ENCODE measurements at places on chromosomes 6 and 20. TPM values are rescaled to one million over a fixed set of nuclear protein-coding genes. Genes with fewer than 3 reads are reported as not detected.

Gene HLA-DRB1
- total RNA-seq: 4.2 TPM

Gene LAMA5
- 1.5 TPM for total RNA-seq

Gene SCGN
- total RNA-seq: not detected

Gene CABLES2
- 3.6 TPM for total RNA-seq

Gene CFAP206
- not detected for total RNA-seq

DNA sequence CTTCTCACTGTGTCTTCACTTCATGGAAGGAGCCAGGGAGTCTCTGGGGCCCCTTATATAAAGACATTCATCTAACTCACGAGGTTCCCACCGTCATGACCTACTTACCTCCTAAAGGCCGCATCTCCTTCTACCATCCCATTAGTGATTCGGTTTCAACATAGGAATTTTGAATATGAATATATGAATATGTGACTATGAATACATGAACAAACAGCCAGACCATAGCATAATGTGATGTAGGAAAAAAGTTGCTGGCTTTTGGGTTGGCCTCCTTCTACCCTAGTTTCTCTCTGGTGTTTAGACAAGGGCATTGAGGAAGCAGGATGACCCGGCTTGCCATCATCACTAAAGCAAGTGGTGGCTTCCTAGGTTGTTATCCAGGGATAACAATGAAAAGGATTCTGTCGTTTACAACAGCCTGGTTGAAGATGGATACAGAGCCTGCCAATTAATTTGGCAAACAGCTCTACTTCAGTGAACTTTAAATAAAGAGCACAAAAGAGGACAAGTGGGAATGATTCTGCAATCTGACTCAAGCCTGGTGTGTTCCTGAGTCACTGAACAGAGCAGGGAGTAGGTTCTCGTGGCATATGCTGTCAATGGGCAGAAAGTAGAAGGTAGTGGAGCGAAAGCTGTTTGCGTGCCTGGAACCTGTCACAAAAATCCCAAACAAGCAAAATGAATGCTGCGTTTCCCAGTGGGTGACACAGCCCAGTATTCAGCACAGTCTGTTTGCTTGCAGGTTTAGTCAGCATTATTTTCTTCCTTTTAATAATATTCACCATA lies 44.0 kb upstream of the DOK5 start:
- DNase-seq: no peak
- no peaks in the 10 kb centered on the region for H3K36me3 ChIP-seq
- no peak overlapping the region for H3K27ac ChIP-seq
- peaks cover 10% of the 10 kb centered on the region for H3K27me3 ChIP-seq
- H3K4me1 ChIP-seq: no peaks in the 10 kb centered on the region

- H3K4me1 ChIP-seq: peaks cover 23% of the 10 kb centered on the region
- no peak for DNase-seq
- H3K36me3 ChIP-seq: no peaks in the 10 kb centered on the region
- peaks cover 12% of the 10 kb centered on the region for H3K27me3 ChIP-seq
- no peak overlapping the region for H3K4me3 ChIP-seq
- no peak overlapping the region for H3K27ac ChIP-seq
Measured at GRCh38 chr6:146912730-146913685, 291.2 kb upstream of the STXBP5 start.

DNA sequence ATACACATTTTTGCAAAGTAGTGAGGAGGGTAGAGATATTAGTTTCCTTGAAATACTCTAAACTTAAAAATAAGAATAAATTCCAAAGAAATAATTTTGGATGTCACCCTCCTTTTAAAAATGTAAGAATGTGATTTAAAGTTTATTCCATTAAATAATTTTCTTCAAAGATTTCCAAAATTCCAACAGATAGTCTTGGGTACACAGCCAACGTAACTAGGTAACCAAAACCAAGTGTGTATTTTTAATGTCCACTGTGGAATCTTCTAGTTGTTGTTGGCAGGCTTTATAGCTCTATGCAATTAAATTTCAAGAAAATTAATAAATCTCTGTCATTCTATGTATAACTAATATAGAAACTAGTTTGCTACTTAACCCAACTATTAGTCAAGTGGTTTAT lies 101.3 kb downstream of the COL21A1 start:
- DNase-seq: no peak
- no peak overlapping the region for H3K27ac ChIP-seq
- H3K27me3 ChIP-seq: no peaks in the 10 kb centered on the region
- H3K36me3 ChIP-seq: no peaks in the 10 kb centered on the region

GRCh38 chr20:15992564-15992963 lies 580.7 kb downstream of the KIF16B start:
- H3K4me3 ChIP-seq: no peak overlapping the region
- H3K27me3 ChIP-seq: no peaks in the 10 kb centered on the region
- no peaks in the 10 kb centered on the region for H3K4me1 ChIP-seq
- H3K36me3 ChIP-seq: no peaks in the 10 kb centered on the region
- no peak for DNase-seq

GRCh38 chr6:119040229-119040628 lies 38.2 kb downstream of the FAM184A start:
- H3K4me3 ChIP-seq: no peak overlapping the region
- peaks cover 16% of the 10 kb centered on the region for H3K4me1 ChIP-seq
- H3K27ac ChIP-seq: no peak overlapping the region
- no peak for DNase-seq
- peaks cover 2% of the 10 kb centered on the region for H3K36me3 ChIP-seq

DNA sequence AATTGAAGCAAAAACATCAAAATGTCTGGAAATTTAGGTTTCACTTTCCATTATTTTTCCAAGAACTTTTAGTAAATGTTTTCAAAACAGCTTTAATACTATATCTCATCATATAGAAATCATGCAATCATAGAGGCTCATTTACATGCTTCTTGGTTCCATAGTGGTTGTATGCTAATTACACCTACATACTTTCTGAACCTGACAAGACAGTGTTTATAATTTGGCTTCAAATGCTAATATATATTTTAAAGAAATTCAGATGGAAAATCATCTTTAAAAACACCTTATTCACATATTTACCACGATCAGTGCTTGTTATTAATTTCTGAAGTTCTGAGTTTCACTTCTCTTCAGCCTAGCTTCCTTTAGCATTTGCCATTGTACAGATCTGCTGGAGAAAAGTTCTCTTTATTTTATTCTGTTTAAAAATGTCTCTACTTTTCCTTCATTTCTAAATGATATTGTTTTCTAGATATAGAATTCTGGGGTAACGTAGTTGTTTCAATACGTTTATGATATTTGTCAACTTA lies 89.9 kb downstream of the PLCB1 start:
- H3K4me3 ChIP-seq: no peak overlapping the region
- DNase-seq: no peak
- no peak overlapping the region for H3K27ac ChIP-seq
- H3K36me3 ChIP-seq: no peaks in the 10 kb centered on the region
- no peaks in the 10 kb centered on the region for H3K4me1 ChIP-seq

DNA sequence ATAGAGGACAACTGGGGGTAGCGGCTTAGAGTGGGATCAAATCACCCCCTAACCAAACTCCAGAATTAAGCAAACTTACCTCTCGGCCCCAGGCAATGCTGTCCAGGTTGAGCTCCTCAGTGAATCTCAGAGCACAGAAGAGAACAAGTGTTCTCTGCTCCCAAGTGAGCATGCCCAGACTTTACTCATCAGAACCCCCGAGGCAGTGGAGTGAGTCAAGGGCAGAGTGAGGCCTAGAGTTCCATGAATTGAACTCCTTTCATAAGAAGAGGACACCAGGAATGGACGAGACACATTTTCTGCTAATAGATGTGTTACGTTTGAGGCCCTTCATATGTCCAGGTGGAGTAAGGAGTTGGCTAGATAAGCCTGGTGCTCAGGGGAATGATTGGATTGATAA lies 134.0 kb upstream of the DTNBP1 start:
- peaks cover 2% of the 10 kb centered on the region for H3K27me3 ChIP-seq
- no peaks in the 10 kb centered on the region for H3K4me1 ChIP-seq
- no peak for DNase-seq
- no peak overlapping the region for H3K4me3 ChIP-seq
- H3K27ac ChIP-seq: no peak overlapping the region

DNA sequence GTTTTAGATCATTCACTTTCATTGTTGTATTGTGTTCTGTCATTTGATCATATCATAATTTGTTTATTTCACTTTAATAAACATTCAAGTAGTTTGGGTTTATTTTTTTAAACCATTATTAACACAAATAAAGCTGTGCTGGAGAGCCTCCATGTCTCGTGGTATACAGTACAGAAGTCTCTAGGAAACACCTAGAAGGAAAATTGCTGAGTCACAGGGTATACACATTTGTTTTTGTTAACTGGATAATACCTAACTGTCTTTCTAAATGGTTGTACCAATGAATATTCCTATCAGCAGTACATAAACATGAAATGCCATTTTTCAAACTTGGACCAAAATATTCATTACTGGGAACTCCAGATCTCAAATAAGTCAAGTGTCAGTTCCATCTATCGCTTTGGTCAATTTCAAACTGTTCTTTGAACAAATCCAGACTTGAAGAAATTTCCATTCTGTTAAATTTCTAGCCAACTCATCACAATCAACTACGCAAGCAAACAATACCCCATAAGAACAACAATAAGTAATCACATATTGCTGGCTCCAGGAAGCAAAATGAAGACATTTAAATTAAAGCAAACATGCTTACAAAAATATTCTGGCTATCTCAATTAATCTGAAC lies 138.1 kb downstream of the ATXN1 start:
- H3K27me3 ChIP-seq: no peaks in the 10 kb centered on the region
- H3K4me3 ChIP-seq: no peak overlapping the region
- H3K36me3 ChIP-seq: no peaks in the 10 kb centered on the region

- H3K4me1 ChIP-seq: peaks cover 7% of the 10 kb centered on the region
- peaks cover 17% of the 10 kb centered on the region for H3K36me3 ChIP-seq
- H3K27ac ChIP-seq: no peak overlapping the region
- H3K4me3 ChIP-seq: no peak overlapping the region
- no peak for DNase-seq
Measured at GRCh38 chr6:39198528-39198927, 30.7 kb downstream of the KCNK5 start.

DNA sequence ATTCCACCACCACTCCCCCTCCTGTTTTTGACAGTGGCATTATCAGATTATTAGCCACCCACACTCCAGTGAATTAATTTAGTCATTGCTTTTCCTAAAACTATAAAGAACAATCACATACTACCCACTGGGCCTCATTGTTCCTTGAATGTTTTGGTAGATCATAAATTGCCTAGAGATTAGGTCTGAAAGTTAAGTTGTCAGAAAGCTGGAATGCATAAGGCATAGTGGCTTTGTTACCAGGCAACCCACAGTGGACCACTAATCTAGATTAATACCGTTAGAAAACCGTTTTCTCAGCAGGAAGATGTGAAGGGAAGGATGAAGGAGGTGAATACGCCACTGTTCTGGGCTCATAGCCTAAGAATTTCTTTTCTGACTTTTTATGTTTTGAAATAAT lies 75.6 kb downstream of the SAMD3 start:
- H3K27ac ChIP-seq: no peak overlapping the region
- H3K4me3 ChIP-seq: no peak overlapping the region
- no peaks in the 10 kb centered on the region for H3K4me1 ChIP-seq
- H3K27me3 ChIP-seq: no peaks in the 10 kb centered on the region
- H3K36me3 ChIP-seq: peaks cover 16% of the 10 kb centered on the region

- DNase-seq: no peak
- no peaks in the 10 kb centered on the region for H3K36me3 ChIP-seq
- no peak overlapping the region for H3K4me3 ChIP-seq
- H3K4me1 ChIP-seq: peaks cover 24% of the 10 kb centered on the region
- H3K27me3 ChIP-seq: no peaks in the 10 kb centered on the region
Measured at GRCh38 chr6:11810039-11810541, 31.5 kb upstream of the ADTRP start.

DNA sequence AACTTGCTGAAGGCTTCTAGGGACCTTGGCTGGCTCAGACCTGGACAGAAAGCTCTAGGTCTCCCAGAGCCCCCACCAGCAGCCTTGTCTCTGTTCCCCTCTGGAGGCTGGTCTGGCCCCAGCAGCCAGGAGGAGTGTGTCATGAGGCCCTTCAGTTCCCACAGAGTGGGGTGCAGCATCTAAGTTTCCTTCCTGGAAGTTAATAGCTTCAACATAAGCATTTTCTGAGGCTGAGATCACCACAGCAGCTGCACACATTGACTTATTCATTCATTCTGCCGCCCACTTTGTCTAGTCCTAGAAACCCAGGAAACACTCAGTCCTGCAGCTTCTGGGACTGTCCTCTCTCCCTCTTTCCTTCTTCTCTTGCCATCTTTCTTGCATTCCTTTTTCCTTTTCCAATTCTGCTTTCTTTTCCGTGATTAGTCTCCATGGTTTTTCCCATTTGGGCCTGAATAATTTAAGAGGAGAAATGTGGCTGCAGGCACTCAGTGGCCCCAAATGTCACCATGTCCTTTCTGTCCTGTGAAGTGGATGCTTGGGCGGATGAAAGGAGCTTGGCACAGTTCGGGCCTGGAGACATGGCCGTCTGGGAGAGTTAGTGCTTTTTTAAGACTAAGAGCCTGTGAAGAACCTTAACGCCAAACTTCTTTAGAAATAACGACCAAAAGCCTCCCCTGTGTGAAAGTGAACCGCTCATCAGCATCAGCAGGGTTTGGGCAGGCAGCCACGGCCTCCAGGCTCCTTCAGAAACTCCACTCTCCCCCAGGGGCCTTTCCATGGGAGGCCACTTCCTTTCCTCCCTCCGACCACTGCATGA lies 31.0 kb upstream of the PCMTD2 start:
- H3K36me3 ChIP-seq: no peaks in the 10 kb centered on the region
- no peak overlapping the region for H3K4me3 ChIP-seq
- H3K27me3 ChIP-seq: no peaks in the 10 kb centered on the region
- H3K27ac ChIP-seq: no peak overlapping the region
- H3K4me1 ChIP-seq: peaks cover 4% of the 10 kb centered on the region

GRCh38 chr6:26122402-26122792 lies 35.2 kb downstream of the HFE start:
- H3K4me3 ChIP-seq: peak overlapping the region; percentile 97
- peak overlapping the region; percentile 99 for H3K27ac ChIP-seq

GRCh38 chr6:12555267-12555666 lies 161.3 kb upstream of the PHACTR1 start:
- DNase-seq: no peak
- peaks cover 10% of the 10 kb centered on the region for H3K27me3 ChIP-seq

- no peaks in the 10 kb centered on the region for H3K4me1 ChIP-seq
- no peak for DNase-seq
- H3K36me3 ChIP-seq: no peaks in the 10 kb centered on the region
- H3K4me3 ChIP-seq: no peak overlapping the region
Measured at GRCh38 chr20:57781901-57782300, 72.1 kb upstream of the PMEPA1 start.

Measured in activated naive CD4-positive, alpha-beta T cell treated with anti-CD3 and anti-CD28 coated beads for 36 hours (primary cell).